NCI-H2081 treated with DMSO at 0.1 percent for 48 hours (cell line): ENCODE measurements at places on chromosomes 6 and 20.

- DNase-seq, result no peak
Observed at GRCh38 chr6:110841266-110841665, 26.0 kb upstream of the CDK19 start.

- DNase-seq, result no peak
Observed at GRCh38 chr6:56024931-56025330, 149.5 kb upstream of the BMP5 start.

DNA sequence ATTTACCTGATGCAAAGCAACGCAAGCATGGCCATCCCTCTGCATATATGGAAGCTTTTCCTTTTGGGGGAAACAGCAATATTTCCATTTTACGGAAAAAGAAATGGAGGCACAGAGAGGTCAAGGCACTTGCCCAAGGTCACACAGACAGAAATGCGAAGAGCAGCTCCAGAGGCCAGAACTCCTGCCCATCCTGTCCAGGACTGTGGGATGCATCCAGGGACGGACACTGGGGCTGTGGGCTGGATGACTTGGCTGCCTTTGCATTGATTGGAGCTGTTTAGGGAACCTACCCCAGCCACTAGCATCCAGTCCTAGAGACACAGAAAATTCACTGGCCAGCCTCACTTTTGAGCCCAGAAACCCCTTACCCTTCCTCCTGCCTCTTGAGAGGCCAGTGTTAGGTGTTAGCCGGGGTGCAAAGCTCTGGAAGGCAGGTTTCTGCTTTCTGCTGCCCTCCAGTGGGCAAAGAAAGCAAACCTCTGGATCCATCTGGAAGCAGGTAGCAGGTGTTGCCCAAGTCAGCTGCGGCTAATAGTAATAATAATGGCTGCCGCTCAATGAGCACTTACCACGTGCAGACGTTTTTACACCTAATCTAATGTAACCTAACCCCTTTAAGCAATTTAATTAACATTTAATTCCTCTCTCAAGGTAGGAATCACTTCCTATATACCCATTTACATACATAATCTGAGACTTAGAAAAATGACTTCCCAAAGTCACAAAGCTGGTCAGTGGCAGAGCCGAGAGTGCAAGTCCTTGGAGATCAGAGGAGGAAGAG is 31.7 kb upstream of the CCN5 start:
- no peak for DNase-seq

GRCh38 chr6:132282696-132283095 is 118.6 kb downstream of the MOXD1 start:
- DNase-seq, result no peak
